ENCODE measurements at places on chromosomes 13 and 19.

GRCh38 chr13:44104197-44104490 lies 224.4 kb downstream of the LACC1 start:
- DNase-seq, result no peak

DNA sequence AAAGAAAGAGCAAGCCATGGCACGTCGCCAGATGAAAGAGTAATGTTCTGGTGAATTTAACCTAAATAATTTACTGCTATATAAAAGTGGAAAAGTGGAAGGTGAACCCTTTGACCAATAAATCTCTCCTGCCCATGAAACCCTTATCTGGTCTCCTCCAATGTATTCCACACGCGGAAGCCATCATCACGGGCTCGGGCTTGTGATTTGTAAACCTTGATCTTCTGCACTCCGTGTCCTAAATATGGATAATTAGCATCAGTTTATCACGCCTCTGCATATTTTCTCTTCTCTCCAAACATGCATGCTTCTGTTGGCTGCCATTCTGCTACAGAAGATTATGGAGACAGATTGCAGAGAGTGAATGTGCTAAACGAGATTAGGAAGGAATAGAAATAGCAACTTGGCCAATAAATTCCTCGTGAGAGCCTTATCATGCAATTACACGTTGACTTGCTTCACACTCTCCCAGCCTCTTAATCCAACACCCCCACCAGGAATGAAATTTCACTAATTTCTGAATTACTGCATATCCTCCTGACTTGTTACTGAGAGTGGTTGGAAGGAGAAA lies 34.5 kb downstream of the SOX1 start:
- no peak for DNase-seq

- DNase-seq, result no peak
Measured at GRCh38 chr13:30715837-30716236, 19.5 kb upstream of the ALOX5AP start.

DNA sequence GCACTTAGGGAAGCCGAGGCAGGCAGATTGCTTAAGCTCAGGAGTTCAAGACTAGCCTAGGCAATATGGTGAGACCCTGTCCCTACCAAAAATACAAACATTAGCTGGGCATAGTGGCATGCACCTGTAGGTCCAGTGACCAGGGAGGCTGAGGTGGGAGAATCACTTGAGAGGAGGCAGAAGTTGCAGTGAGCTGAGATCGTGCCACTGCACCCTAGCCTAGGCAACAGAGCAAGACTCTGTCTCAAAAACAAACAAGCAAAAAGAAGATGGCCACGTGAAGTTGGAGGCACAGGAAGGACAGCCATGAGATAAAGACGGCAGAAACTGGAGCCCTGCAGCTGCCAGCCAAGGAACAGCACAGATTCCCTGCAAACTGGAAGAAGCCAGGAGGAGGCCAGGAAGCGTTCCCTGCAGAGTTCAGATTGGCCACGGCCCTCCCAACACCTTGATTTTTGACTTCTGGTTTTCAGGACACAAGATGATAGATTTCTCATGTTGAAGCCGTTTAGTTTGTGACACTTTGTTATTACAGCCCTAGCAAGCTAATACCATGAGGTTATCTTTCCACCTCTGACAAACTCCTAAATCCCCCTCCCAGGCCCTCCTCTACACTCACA lies 786.7 kb downstream of the UQCRFS1 start:
- no peak for DNase-seq

GRCh38 chr13:89465366-89465765 lies 1794.2 kb downstream of the SLITRK5 start:
- DNase-seq, result no peak

DNA sequence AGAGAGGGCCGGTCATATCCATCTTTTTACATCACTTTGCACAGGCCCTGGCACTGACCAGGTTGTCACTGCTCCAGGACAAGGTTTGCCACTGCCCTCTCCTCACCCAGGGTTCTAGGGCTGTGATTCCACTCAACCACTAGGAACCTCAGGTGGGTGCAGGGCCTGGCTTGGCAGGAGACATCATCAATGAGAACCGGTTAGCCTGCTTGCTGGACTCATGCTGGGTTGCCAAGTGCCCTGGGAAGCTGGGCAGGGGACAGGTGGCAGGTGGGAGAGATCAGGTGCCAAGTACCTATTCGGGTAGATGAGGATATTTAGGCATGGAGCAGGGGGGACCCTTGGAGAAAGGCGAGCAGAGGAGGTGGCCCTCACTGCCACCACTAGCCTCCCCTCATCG lies 4.2 kb upstream of the CERS4 start:
- DNase-seq, result no peak

- no peak for DNase-seq
Measured at GRCh38 chr13:38637576-38637975, 49.3 kb upstream of the FREM2 start.

DNA sequence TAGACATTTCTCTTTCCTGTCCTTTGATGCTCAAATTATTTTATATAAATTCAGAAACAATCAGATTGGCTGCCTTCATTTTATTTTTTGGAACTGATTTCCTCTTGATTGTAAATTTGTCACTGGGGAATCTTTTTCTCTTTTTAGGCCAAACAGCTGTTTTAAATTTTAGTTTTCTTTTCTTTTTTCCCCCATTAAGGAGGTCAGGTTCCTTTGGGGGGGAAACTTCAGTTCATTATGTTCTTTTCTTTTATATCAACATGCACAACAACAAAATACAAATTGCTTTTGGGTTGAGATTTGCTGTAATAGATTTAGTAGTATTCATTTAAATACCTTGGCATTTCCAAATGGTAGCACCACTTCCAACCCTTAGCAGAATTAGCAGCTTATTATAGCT lies 264.8 kb upstream of the SPRY2 start:
- DNase-seq, result no peak
